ENCODE measurements at places on chromosomes 4 and X.

DNA sequence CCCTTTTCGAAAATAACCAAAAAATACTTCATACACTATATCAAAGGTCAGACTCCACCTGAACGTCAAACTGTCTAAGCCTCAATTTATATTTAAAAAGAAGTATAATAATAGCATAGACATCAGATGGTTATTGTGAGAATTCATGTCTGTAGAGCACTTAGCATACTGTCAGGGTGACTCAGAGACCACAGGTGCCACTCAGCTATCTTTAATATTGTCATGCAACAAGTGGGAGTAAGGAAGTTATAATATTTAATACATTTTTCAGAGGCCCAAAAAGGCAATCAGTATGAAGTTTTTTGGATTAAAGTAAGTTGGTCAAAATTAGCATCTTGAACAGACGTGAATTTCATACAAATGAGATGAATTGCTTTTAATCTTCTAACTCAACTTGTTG lies 93.3 kb downstream of the PHOX2B start:
- DNase-seq = no peak

DNA sequence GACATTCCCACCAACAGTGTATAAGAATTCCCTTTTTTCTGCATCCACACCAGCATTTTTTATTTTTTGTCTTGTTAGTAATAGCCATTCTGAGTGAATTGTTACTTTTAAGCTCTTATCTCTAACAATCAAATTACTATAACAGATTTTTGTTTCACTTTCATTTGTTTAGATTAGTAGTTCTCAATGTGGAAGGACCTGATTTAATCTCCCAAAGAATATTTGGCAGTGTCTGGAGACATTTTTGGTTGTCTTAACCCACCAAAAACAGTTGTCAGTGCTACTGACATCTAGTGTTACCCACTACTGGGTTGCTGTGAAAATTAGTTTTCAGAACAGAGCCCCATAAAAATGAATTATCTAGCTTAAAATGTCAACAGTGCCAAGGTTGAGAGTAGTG lies 37.9 kb downstream of the RUFY3 start:
- no peak for DNase-seq

DNA sequence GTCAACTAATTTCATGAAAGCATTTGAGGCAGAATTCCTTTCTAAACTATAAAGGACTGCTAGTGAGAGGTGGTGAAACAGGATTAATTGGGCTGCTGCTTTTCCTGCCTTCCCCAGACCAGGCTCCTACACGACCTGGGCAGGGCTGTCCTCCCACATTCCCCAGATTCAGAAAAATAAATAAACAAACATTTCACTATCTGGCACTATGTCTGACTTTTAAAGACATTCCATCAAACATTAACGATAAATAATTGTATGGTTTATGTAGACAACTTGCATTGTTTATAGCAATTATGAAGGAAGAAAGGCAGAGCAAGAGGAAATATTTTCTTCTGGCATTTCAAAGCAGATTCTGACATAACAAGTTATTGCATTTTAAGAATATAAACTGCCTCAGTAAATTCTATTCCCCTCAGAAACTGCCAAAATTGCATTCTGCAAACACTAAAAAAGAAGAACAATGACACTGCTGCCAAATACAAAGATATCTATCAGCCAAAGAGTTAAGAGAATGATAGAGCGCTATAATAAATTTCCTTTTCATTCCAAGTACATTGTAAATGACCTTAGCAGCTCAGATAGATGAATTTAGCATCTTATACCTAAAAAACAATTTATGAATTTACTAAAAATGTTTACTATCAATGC lies 214.7 kb upstream of the INTU start:
- DNase-seq = no peak

DNA sequence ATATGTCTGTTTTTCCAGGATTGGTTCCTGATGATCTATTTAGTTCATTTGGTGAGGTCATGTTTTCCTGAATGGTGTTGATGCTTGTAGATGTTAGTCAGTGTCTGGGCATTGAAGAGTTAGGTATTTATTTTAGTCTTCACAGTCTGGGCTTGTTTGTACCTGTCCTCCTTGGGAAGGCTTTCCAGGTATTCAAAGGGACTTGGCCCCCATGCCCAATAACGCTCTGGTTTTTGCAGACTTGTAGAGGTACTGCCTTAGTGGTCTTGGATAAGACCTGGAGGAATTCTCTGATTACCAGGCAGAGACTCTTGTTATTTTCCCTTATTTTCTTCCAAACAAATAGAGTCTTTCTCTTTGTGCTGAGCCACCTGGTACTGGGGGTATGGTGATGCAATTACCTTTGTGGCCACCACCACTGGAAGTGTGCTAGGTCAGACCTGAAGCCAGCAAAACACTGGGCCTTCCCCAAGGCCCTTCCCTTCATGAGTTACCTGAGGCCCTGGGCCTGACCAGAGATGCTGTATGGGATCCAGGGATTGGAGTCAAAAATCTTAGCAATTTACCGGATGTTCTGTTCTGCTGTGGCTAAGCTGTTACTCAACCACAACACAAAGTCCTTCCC lies 63.3 kb upstream of the RXFP1 start:
- DNase-seq = no peak

GRCh38 chrX:76064825-76065224 lies 108.0 kb upstream of the PBDC1 start:
- no peak for DNase-seq

GRCh38 chr4:165982934-165983333 lies 109.9 kb downstream of the TLL1 start:
- no peak for DNase-seq

DNA sequence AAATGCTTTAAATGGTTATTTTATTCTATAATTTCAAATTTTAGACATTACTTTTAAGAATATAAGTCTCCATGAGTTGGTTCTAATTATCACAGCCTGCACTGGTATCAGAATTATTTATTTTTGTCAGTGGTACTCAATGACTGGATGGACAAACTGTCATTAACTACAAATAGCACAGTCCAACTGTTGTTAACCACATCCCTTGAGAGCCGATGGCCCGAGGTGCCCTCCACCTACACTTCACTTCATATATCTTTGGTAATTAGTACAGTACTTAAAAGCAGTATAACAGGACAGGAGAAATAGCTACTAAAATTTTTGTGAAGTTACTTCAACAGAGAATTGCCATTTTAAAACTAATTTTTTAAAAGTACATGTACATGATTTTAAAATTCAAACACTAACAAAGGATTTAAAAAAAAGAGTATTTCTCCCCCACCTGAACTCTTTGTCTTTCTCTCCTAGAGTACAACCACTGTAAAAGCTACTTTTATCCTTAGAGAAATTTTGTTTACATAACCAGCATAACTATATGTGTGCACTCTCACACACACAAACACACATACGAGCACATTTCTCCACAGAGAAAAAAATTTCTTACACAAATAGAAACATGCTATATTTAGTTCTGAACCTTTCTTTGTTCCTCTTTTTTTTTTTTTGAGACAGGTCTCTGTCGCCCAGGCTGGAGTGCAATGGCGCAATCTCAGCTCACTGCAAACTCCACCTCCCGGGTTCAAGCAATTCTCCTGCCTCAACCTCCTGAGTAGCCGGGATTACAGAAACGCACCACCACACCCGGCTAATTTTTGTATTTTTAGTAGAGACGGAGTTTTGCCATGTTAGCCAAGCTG lies 6.5 kb downstream of the TIFA start:
- DNase-seq = no peak

DNA sequence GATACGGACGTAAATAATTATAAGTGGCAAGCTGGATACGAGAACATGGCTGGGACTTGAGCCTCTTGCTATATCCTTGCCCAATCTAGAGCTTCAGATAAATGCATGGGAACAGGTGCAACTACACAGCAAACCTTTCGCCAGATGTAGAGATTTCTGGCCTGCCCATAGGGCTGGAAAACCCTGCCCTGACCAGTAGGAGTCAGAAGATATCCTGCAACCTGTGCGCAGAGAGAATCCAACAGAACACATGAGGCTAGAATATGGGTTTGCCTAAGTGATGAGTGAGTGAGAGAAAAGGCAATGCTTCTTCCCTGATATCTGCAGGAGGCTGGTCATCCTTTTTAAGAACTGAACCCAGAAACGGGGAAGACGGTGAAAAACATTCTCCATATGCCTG lies 805.3 kb upstream of the TENM3 start:
- DNase-seq = no peak

DNA sequence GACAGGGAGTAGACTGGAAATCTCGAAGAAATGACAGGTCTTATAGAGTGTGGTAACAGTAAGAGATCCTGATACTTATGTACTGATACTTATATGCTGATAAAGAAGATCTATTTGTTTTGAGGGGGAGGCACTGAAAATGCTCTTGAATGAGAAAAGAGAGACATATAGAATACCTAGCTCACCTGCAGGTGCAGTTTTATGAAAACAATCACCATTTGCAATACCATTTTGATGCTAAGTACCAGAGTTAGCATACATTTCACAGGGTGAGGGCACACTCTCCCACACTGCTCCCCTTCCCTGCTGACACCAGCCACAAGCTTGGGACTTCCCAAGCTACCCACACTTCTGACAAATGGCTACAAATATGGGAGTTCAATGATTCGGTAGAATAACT lies 1490.1 kb upstream of the IGFBP7 start:
- DNase-seq = no peak

DNA sequence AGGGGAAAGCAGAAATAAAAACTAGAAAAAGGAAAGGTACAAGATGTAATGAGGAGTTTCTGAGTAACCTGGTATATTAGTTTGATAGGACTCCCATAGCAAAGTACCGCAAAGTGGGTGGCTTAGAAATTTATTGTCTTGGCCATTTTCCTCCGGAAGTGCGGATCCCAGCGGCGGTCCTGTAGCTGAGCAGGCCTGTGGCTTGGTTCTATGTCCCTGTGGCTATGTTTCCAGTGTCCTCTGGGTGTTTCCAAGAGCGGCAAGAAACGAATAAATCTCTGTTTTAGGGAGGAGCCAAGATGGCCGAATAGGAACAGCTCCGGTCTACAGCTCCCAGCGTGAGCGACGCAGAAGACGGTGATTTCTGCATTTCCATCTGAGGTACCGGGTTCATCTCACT lies 44.0 kb upstream of the LDB2 start:
- DNase-seq = no peak

- no peak for DNase-seq
Observed at GRCh38 chrX:49976682-49977197, 54.3 kb downstream of the CLCN5 start.

GRCh38 chr4:85901500-85901899 lies 426.6 kb downstream of the ARHGAP24 start:
- no peak for DNase-seq

- no peak for DNase-seq
Observed at GRCh38 chr4:126899331-126899801, 733.4 kb upstream of the INTU start.

GRCh38 chr4:1195109-1195671 lies 22.8 kb upstream of the SPON2 start:
- no peak for DNase-seq

- peak; percentile 38 for DNase-seq
Observed at GRCh38 chr4:76214177-76214675, 602 bp upstream of the SCARB2 start.

DNA sequence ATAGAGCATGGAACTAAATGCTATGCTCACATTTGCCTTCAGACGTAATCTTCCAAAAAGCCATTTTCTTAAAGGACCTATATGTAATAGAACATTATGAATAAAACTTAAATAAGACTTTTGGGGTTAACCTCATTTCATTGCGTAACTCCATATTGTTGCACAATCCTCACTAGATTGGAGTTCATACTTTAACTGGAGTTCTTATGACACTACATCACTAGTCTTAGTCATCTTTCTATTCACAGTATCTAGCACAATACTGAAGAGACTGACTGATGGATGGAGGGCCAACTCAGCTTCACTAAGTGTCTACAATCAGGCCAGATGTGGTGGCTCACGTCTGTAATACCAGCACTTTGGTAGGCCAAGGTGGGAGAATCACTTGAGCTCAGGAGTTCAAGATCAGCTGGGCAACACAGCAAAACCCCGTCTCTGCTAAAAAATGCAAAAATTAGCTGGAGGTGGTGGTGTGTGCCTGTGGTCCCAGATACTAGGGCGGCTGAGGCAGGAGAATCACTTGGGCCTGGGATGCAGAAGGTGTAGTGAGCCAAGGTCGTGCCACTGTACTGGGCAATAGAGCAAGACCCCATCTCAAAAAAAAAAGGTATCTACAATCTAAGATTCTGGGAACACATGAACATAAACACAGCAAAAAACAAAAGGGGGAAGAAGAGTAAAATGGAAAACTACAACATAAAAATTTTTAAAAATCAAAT lies 80.8 kb upstream of the MAB21L2 start:
- no peak for DNase-seq

GRCh38 chr4:76322236-76322635 lies 15.7 kb downstream of the STBD1 start:
- no peak for DNase-seq

GRCh38 chr4:41573502-41574001 lies 35.6 kb downstream of the LIMCH1 start:
- peak; percentile 28 for DNase-seq

DNA sequence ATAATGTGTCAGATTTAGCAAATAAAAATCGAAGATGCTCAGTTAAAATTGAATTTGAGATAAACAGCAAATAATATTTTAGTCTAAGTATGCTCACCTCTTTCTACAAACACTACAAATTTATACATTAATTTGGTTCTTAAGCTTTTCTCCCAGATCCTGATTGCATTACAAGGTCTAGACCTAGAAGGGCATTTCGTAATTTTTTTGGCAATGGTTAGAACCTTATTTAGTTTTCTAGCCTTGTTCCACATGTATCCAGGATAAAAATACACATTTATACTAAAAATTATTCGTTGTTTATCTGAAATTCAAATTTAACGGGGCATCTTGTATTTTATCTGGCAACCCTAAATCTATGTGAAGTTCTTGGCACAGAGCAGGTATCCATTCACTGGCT lies 2.5 kb upstream of the CDKL5 start:
- no peak for DNase-seq

- DNase-seq = no peak
Observed at GRCh38 chr4:2303121-2303685, 41.3 kb upstream of the MXD4 start.

DNA sequence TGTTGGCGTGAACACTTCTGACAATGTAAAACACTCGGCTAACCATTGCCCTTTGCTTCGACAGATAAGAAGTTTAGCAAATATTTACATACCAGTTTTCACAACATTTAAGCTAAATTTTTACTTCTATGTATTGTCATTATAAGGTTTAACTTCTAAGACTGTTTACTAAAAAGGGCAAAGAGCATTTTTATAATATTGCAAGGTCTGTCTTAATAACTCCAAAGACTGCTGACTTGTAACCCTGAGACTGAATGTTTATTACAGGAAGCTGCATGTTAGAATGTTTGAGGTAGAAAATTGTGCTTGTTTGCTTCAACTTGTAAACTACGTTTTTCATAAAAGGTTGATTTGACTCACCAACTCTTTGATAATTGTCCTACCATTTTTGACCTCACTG lies 213.2 kb upstream of the RPS6KA3 start:
- DNase-seq = peak; percentile 6

Measured in LoVo (cell line).